ENCODE measurements at places on chromosomes 16 and 17.

GRCh38 chr17:82874011-82874835 lies 34.4 kb upstream of the ZNF750 start:
- no peak for DNase-seq

DNA sequence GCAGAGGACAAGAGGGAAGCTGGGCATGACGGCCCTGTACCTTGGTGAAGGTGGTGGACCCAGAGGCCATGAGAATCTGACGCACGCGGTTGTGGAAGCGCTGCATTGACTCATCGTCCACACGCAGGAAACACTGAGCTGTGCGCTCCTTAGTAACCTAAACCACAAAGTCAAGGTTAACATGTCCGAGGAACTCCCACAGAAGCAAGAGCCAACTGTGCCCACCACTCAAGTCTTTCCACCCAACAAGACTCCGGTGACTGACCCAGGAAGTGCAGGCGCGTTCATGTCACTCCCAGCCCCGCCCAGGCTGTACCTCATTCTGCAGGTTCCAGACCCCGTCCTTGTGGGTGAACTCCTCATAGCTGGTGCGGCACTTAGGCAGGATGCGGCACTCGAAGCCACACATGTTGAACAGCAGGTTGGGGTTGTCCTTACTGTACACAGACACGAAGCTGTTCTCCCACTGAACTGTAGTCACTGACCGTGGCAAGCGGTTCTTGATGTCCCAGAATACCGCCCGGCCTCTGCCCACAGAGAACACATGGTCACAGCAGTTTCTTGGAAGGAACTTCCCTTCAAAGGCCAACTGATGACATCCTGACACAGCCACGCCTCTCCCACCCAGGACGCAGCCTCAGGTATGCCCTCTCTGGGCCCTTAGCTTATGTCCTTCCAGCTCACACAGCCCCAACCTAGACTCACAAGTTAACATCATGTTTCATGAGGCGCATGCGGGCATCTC lies 11.5 kb downstream of the PRPF8 start:
- no peak for DNase-seq

DNA sequence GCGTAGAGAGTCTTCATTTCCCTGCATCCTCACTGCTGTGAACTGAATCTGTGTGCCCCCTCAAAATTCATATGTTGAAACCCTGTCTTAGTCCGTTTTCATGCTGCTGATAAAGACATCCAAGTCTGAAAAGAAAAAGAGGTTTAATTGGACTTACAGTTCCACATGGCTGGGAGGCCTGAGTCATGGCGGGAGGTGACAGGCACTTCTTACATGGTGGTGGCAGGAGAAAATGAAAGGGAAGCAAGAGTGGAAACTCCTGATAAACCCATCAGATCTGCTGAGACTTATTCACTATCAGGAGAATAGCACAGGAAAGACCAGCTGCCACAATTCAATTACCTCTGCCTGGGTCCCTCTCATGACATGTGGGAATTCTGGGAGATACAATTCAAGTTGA lies 3.1 kb upstream of the CCDC42 start:
- DNase-seq, result no peak

- DNase-seq, result no peak
Observed at GRCh38 chr17:14693382-14693781, 392.5 kb downstream of the HS3ST3B1 start.

GRCh38 chr16:19014461-19014860 lies 30.7 kb downstream of the TMC7 start:
- DNase-seq, result no peak

Data from CD4-positive, alpha-beta T cell treated with Interleukin-6 at 100 ng/mL for 8 hours (primary cell).